CD4-positive, alpha-beta memory T cell (primary cell): ENCODE measurements at places on chromosomes 5 and 9. TPM values are rescaled to one million over a fixed set of nuclear protein-coding genes. Genes with fewer than 3 reads are reported as not detected.

- no peak for DNase-seq
Measured at GRCh38 chr9:134558124-134558905, 83.3 kb upstream of the COL5A1 start.

GRCh38 chr9:36640771-36641381 is 68.2 kb downstream of the MELK start:
- no peak for DNase-seq

GFM2 gene
- polyA plus RNA-seq: 9.5 TPM

DNA sequence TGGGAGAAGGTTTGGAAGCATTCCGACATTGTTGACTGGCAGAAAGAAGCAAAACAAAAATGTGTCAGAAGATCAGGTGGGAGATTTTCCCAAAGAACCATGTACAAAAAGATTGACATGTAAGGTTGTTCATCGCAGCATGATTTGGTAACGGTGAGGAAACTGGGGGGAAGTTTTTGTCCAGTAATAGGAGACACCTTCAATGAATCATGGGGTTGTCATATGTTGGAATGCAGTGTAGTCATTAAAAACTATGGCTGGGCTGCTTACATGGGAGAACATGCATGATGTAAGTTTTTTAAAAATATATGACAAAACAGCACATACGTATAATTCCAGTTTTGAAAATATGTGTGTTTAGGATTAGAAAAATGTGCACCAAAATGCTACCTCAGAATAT is 50.5 kb downstream of the HSD17B3 start:
- no peak for DNase-seq

- DNase-seq: no peak
Measured at GRCh38 chr5:151947931-151948608, 23.4 kb upstream of the GLRA1 start.

TBCA gene
- polyA plus RNA-seq: 200 TPM

DNA sequence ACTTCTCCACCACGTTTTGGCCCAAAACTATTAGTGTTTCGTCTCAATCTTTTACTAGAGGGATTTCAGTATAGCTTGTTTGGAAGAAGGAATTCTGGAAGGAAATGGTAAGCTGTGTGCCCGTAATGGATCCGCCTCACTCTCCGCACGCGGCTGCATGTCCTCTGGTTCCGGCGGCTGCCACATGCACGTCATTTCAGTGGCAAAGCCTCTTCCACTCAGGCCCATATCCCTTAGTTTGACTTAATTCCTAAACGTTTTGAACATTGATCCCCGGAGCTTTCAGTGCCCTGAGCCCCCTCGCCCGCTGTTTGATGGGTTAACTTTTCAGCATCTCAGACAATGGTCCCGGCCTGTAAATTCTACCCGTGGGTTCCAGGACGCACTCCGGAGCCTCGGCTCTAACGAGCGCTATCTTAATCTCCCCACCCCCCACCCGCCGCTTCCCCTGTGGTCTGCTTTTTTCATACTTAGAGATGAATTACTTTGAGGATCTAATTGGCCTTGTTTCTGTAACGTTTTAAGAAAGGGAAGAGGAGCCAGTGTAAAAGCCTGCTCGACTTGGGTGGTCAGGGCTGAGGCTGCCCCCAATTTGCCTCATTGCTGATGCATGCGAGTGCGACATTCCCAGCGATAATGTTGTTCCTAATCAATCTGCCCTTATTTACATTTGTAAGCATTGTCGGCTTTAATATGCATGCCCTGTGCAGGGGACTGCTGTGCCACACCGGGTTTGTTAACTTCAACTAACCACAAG is 4.6 kb downstream of the PTCH1 start:
- no peak for DNase-seq

SPINK7 gene
- not detected for polyA plus RNA-seq

GRCh38 chr5:157245476-157245875 is 20.4 kb upstream of the CYFIP2 start:
- no peak for DNase-seq

- DNase-seq: no peak
Measured at GRCh38 chr5:181121675-181122561, 9.1 kb downstream of the OR2V1 start.

GNG10 gene
- polyA plus RNA-seq: 28.0 TPM

- DNase-seq: no peak
Measured at GRCh38 chr9:132986640-132987620, 8.4 kb downstream of the GFI1B start.

DNA sequence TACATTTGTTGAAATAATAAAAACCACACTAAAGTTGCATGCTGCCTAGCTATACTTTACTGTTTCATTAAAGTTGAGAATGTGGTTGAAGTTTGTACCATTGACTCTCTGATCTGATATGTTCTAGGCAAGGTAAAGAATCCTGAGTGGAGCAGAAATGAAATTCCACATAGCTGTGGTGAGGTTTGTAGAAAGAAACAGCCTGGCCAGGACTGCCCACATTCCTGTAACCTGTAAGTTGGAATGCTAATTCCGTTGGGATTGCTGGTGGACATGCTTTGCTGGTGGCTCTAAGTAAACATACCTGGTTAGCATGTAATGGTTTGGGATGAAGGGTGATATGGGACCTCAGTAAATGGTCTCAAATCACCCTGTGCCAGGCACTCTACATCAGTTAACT is 16.8 kb downstream of the NFX1 start:
- DNase-seq: no peak

DNA sequence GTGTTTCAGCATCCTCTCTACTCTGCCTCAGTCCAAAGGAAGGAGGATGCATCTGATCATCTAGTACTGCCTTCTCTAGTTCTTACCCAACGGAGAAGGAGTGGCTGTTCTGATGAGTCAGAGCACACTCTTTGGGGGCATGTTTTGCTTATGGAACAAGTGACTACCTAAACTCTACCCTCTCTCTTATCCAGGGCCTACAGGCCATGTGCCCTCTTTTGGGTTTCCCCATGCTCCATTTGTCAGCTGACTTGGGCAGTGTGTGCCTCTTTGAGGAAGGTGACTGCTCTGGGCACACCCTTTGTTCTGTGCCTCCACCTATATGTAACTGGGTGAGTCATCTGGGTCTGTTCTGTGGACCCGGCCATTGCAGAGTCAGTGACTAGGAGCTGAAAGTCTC is 89.6 kb upstream of the BNC2 start:
- no peak for DNase-seq

DNA sequence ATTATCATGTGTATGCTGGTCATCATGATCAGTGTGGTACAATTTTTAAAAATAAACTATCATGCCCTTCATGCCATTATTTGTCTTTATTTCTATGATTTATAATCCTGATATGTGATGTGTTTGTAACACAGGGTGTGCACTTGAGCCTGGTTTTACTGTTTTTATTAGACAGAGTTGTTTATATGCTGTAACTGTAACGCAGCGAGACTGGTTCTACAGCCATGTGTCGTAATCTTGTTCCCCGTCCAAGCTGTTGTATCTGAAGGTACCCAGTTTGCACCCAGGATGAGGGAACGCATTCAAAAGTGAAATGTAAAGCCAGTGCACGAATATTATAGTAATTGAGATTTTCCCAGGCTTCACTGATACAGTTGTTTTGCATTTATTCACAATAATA is 28.2 kb downstream of the SNX18 start:
- DNase-seq: no peak

- DNase-seq: no peak
Measured at GRCh38 chr5:128234928-128235641, 151.5 kb downstream of the SLC12A2 start.

DNA sequence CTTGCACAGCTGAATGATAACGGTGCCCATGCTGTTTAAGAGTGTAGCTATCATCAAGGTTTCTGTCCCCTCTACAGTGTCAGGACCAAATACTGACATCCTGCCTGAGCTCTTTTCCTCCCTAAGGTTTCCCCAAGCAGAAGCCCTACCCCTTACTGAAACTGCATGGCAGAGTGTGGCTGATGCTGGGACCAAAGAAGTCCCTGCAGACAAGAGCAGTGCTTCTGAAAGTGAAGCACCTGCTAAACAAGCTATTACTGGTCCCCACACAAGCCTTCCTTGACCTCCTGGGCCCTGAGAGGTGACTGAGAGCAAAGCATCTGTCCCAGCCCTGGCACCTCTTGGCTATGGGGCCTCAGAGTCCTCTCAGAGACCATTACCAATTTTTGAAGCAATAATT is 56.1 kb downstream of the CFAP90 start:
- no peak for DNase-seq

DNA sequence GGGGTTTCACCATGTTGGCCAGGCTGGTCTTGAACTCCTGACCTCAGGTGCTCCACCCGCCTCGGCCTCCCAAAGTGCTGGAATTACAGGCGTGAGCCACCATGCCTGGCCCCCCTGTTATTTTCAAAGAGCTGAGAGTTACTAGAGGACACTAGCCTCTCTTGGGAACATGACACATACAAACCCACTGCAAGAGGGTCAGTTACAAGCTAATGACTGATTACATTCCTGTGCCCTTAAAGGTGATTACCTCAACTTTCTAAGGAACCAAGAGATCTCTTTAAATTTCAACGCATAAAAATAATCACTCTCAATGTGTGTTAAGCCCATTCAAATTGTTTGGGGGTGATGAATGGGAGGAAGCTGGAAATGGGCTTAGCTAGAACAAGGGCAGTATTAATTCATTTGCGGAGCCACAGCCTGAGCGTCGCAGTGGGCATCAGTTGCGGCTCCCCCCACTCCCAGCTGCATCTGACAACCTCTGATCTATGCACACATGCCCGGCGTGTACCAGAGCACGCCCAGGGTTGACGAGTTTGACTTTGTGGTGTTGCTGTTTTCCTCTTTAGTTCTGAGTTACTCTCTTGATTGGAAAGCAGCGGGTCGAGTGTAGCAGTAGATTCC is 146.9 kb downstream of the GOLPH3 start:
- no peak for DNase-seq
